HCT116 (cell line): ENCODE measurements at places on chromosomes 2 and 18. TPM values are rescaled to one million over a fixed set of nuclear protein-coding genes. Genes with fewer than 3 reads are reported as not detected.

DNA sequence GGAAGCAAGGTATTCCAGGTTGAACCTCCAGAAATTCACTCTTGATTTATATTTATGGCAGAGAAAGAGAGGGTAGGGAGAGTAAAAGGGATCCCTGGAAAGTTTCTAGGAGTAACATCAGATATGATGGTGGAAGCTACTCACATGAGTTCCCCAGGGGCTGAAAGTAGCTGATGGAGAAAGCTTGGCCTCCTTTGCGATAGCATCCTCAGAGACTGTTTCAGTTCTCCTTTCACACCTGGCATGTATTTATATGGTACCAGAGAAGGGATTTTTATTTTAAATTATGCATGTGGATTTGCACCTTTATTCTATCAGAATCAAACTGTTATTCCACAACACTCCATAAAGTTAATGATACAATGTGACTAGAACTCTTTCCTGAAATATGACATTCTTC, 126.3 kb upstream of the OSR1 start:
- DNase-seq: no peak

The LOXL3 gene
- total RNA-seq: 4.1 TPM

The MYO5B gene
- total RNA-seq: 32.1 TPM

The UPP2 gene
- not detected for total RNA-seq

DNA sequence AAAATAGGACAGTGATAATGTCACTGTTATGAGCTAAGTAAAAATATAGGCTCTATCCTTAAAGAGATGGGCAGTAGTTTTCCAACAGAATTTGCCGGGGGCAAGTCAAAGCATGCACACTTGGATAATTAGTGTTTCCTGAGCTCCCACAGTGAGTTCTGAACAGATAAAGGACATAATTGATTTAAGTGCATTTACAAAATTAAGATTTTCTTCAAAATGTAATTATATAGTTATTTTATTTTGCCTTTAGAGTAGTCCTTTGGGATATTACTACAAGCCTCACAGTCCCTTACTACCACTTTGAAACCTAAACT, 107.6 kb downstream of the RAPGEF4 start:
- DNase-seq: no peak

The IL1RL2 gene
- total RNA-seq: not detected

- DNase-seq: no peak
Observed at GRCh38 chr2:100615471-100615870, 52.7 kb downstream of the PDCL3 start.

- DNase-seq: no peak
Observed at GRCh38 chr2:215831296-215831913, 181.9 kb downstream of the MREG start.

The RGPD5 gene
- 39.1 TPM for total RNA-seq

The PROM2 gene
- total RNA-seq: 11.9 TPM

- no peak for DNase-seq
Observed at GRCh38 chr18:50065527-50065926, 129.4 kb downstream of the MYO5B start.

- no peak for DNase-seq
Observed at GRCh38 chr18:31401156-31402025, 24.8 kb downstream of the DSG4 start.

DNA sequence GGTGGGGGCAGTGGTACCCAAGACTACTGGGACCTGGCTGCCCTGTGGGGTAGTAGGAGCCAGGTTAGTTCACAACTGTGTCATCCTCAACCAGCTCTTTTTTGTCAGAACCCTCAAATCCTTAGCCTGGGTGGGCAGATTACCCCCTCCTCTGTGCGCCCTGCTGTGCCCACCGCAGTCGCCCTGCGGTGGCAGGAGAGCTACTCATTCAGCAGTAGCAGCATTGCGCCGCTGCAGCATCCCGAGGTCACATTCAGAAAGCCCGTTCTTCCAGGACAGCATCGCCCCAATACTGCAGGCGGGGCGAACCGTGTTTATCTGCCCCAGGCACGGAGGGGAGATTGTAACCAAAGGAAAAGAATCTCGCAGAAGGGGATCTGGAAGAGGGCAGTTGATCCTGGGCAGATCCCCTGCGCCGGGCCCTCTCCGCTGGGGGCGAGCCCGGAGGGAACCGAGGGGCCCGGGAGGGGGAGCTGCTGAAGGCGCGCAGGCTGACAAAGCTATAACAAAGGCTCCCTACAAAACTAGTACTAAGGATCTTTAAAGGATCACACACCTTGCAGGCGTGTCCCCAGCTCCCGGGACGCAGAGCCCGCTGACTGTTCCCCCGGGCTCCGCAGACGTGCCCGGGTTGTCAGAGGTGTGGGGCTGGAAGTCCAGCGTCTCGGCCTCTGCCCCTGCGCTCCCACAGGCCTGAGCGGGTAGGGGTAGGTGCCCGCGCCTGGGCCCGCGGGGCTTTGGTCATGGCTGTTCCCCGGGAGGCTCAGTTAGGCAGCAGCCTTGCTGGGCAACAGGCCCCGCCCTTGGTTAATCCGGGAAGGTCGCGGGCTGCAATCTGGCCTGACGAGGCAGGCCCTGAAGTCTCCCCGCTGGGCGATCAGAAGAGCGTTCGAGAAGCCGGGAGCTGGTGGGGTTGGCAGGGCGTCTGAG, 13.2 kb downstream of the POU3F3 start:
- DNase-seq: no peak

- peak; percentile 13 for DNase-seq
Observed at GRCh38 chr2:165793161-165793778, 777 bp downstream of the GALNT3 start.

- no peak for DNase-seq
Observed at GRCh38 chr2:84057917-84058560, 401.0 kb downstream of the SUCLG1 start.

DNA sequence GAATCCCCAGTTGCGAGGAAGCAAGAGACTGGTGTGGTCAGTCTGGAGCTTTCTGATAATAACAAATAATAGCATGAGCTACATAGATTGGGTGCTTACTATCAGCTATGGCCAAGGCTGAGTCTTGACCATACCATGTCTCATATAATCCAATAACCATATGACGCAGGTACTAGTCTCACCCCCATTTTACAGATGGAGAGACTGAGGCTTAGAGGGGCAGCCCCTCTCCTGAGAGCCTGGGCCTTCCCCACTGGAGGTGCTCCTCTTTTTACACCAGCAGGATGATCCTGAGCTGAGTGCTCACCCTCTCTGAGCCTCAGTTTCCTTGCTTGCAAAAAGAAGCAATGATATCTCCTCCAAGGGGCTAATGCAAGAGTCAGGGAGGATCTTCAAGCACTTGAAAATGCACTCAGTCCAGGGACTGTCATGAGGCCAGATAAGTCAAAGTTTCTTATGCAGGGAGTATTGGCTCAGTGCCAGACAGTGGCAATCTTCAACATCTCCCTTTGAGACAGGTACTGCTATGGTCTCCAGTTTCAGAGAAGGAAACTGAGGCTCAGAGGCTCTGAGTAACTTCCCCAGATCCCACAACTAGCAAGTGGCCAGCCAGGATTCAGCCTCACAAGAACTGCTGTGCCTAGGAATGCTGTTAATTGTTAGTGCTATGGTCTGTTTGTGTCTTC, 149.7 kb downstream of the TFCP2L1 start:
- DNase-seq: no peak

The CD28 gene
- total RNA-seq: 0.37 TPM

GRCh38 chr2:134431838-134432434, 178.1 kb downstream of the MGAT5 start:
- no peak for DNase-seq

The DDX1 gene
- total RNA-seq: 117 TPM

The PROKR1 gene
- not detected for total RNA-seq

The CD207 gene
- total RNA-seq: not detected

The DIPK1C gene
- not detected for total RNA-seq

GRCh38 chr2:236548179-236548921, 21.3 kb upstream of the ACKR3 start:
- DNase-seq: no peak

DNA sequence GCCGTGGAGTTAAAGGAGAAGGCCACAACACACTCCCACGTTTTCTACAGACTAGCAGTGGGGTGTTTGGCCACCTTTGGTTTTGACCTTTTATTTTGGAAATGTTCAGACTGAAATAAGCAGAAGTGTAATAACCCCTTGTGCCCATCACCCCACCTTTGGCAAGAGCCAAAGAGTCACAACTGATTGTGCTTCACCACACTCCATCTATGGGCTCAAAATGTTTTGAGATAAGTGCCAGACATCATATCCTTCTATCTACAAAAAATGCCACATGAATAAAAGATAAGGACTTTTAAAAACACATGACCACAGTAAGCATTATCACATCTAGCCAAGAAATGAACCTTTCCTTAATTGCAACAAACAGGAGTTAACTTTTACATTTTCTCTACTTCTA, 9.9 kb upstream of the GPR35 start:
- no peak for DNase-seq

The LBX2 gene
- total RNA-seq: 10.1 TPM
